MM.1S (cell line): ENCODE measurements at places on chromosomes 16 and 17.

GRCh38 chr16:9012848-9013507, 49.3 kb upstream of the USP7 start:
- DNase-seq: no peak

GRCh38 chr17:50691550-50692447, 15.9 kb downstream of the ANKRD40 start:
- no peak for DNase-seq

GRCh38 chr17:78315355-78316114, 44.3 kb downstream of the SOCS3 start:
- no peak for DNase-seq

GRCh38 chr17:71477356-71477755, 643.5 kb upstream of the SOX9 start:
- no peak for DNase-seq

DNA sequence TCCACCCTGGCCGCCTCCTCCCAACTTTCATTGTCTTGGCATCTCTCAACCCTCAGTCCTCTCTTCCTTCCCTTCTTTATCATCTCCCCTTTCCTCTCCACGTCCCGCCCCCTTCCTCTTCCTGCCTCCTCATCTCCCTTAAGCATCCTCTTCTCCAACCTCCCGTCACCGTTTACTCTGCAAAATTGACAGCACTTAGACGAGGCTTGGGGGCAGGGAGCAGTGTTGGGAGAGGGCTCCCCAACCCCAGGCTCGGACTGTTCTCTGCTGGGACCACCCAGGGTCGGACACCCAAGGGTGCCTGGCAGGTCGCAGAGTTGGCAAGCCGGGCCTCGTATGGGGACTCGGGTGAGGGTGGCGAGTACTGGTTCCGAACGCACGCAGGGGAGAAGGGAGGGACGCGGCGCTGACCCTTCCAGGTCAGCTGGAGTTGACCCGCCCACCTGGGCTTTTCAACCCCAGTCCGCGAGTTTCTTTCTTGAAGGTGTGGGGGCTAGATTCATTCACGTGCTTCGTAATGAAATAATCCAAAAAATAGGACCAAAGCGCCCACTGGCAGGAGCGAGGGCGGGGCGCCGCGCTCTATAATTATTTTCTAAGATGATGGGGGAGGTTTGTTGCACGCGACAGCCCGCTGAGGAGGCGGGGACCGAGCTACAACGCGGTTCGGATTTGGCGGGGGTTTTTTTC, 775 bp upstream of the PAGR1 start:
- no peak for DNase-seq
